GM10248 (cell line): ENCODE measurements at places on chromosomes 3 and 15.

- no peak for DNase-seq
Observed at GRCh38 chr15:64224511-64224910, 61.7 kb upstream of the PPIB start.

DNA sequence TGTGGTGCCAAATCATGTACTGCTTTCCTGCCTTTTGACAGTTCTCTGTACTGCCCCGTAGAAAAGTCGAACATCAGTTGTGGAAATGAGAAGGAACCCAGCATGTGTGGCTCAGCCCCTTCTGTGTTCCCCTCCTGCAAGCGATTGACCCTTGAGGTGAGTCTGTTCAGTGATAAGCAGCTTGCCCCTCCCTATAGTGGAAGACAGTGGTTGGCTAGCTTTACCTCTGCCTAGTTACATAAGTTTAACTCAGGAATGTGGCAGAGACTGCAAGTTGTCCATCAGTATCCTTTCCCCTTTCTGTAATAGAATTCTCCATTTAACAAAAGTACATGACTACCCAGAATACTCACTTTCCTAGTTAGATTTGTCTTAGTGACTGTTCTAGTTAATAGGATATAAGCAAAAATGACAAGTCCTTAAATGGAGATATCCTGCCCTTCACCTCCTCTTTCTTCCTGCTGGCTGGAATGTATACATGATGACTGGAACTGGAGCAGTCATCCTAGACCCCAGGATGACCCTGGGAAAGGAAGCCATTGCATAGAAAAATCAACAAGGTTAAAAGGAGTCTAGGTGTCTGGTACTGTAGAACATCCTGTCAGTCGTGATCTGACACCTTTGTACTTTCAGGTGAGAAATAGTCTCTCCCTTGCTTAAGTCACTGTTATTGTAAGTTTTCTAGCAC, 10.6 kb downstream of the SETMAR start:
- DNase-seq, result no peak

DNA sequence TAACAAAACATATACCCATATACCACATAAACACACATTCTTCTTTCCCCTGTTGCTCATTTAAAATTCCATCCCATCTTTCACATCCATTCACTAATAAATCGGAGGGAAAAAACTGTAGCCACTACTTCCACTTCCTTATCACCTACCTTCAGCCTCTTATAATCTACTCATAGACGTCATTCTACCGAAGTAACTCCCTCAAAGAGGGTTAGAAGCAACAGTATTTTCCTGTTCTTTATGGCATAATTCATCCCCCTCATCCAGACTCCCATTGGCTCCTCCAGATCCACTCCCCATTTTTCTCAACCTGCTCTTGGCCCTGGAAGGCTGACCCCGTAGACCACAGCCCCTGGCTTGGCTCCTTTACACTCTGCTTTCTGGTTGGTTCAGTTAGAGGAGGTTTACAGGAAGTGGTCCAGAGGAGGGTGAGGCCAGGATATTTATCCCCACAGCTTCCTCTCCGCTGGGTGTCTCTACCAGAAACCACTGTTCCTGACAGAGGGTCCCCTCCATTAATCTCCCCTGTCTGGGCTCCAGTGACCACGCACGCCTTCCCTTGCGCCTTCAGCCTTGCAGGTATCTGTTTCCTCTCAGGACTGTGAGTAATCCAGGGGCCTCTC, 46.3 kb downstream of the FMN1 start:
- no peak for DNase-seq

- DNase-seq, result no peak
Observed at GRCh38 chr15:49721621-49722020, 100.8 kb downstream of the DTWD1 start.

GRCh38 chr3:15174953-15175352, 31.1 kb upstream of the CAPN7 start:
- no peak for DNase-seq
